ENCODE measurements at places on chromosomes 4 and X. TPM values are rescaled to one million over a fixed set of nuclear protein-coding genes. Genes with fewer than 3 reads are reported as not detected.

DNA sequence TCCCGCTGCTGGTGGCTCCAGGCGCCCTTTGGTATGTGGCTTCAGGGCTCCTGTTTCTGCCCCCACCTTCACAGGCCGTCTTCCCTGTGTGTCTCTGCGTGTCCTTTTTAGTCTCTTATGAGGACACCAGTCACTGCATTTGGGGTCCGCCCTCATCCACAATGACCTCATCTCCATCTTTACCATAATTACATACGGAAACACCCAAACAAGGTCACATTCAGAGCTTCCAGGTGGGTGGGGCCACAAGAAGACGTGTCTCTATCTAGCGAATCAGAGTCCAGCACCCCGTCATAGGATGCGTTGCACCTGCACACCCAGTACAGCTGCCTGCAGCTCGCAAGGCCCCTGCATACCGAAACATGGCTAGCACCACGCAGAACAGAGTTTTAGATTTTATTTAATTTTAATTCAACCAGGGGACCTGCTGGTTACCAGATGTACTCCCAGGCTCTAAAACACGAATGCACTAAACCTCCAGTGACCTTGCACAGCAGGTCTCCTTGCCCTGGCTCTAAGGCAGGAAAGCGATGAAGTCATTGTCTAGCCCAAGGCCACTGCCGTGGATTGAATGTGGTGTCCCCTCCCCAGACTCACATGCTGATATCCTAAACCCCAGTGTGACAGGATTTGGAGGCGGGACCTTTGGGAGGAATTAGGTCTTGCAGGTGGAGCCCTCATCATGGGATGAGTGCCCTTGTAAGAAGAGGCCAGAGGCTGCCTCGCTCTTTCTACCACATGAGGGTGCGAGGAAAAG lies 30.3 kb downstream of the ABLIM2 start:
- DNase-seq: no peak

- no peak for DNase-seq
These were observed 212.7 kb upstream of the C1QTNF7 start for GRCh38 chr4:15215109-15215508.

GRCh38 chrX:25034889-25035288 lies 19.1 kb upstream of the ARX start:
- DNase-seq: no peak

- DNase-seq: no peak
These were observed 773.1 kb upstream of the AGA start for GRCh38 chr4:178215309-178215708.

- DNase-seq: no peak
These were observed 43.4 kb downstream of the SLC9A7 start for GRCh38 chrX:46715530-46715929.

- no peak for DNase-seq
These were observed 112.2 kb upstream of the MAP3K15 start for GRCh38 chrX:19627533-19627932.

- DNase-seq: no peak
These were observed 307.6 kb upstream of the CTSO start for GRCh38 chr4:156261230-156261629.

DNA sequence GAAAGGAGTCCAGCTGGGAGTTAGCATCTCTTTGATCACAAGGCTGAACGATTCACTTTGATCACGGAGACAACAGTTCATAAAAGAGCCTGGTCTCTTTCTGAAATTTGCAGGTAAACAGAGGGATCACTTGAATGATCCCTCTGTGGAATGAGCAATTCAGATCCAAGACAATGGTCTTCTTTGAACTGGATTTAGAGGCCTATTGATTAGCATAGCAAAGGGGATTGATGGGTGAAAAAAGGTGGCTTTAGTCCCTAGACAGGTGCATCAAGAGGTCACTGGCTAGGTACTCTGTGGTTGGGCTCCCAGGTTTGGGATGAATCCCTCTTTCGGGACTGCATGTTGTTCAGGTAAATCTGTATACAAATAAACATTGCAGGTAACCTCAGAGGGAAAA lies 223.8 kb upstream of the TAPT1 start:
- no peak for DNase-seq

DNA sequence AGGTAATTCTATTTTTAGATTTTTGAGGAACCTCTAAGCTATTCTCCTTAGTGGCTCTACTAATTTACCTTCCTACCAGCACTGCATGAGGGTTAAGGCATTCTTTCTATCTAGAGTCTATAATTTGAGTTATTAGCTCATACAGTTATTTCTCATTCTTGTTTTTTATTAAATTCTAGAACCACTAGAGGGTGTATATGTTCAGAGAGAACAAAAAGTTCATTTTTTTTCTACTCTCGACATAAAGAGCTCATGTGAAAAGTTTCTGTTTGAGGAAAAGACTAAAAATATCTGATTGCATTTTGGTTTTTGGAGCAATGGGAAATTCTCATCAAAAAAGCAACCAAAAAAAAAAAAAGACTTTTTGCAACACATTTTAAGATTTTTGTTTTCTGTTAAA lies 57.0 kb upstream of the LRAT start:
- no peak for DNase-seq

EPGN gene
- total RNA-seq: 1.5 TPM

DNA sequence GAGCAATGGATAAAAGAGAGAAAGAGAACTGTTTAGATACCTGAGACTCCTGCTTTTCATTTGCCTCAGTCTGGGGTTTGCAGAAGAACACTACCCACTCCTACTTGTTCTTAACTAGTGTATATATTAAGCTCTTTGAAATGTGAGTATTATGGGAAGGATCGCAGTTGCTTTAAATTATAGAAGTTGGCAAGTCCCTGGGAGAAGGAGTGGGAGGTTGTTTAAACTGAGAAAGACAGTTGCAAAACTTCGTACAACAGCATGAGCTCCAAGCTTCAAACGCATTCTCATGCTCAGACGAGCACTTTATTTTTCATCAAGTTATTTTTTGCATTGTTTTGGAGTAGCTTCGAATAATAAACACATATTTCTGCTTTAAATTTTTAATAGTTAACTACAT lies 88.1 kb upstream of the C1QTNF7 start:
- DNase-seq: no peak

BBS7 gene
- 22.9 TPM for total RNA-seq

DNA sequence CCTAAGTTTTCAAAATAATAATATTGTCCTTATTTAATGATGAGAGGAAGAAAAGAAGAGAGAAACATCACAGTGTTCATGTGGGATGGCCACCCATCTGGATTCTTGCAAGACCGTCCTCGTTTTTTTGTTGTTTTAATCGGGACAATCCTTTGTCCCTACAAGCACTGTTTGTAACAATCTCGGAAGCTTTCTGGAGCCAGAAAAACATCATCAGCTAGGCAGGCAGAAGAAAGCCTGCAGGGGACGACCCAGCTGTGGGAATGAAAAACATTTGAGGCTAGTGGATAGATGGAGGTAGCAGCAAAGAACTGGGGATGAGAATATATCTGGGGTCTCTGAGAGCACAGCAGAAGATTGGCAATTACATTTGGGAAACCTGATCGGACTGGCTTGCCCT lies 105.6 kb downstream of the DKK2 start:
- DNase-seq: no peak

DNA sequence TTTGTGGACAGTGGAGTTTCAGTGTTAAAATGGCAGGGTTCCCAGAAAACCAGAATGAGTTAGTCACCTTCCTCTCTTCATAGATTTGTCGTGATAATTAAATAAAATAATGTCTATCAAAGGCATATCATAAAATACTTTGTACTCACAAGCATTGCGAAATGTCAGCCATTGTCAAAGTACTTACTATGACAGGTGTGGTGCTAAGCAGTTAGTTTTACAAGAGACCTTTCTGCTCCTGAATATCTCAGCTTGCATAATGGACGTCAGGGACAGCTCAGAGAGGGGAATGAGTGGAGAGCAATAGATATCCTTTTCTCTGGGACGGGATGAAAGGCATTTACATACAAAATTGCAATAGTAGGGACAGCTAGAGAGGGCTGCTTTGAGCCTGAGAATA lies 560.9 kb downstream of the KCNIP4 start:
- DNase-seq: no peak

ANXA10 gene
- total RNA-seq: 15.1 TPM

DKK2 gene
- total RNA-seq: not detected

DNA sequence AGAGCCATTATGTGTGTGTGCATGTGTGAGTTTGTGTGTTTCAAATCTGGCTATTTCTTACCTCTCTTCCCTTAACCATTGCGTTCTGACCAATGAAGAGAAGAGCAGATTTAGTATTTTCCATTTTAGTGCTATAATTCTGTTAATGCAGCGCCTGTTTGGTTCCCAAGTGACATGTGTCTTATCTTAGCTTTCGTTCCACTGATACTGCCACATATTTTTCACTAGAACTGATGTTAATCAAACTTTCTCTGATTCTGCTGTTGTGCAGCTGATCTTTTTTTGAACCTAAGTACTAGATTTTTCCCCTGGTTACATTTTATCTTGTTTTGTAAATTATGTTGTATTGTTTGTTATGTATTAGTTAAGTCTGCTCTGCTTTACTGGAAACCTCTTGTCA lies 152.9 kb upstream of the MID1 start:
- no peak for DNase-seq

DNA sequence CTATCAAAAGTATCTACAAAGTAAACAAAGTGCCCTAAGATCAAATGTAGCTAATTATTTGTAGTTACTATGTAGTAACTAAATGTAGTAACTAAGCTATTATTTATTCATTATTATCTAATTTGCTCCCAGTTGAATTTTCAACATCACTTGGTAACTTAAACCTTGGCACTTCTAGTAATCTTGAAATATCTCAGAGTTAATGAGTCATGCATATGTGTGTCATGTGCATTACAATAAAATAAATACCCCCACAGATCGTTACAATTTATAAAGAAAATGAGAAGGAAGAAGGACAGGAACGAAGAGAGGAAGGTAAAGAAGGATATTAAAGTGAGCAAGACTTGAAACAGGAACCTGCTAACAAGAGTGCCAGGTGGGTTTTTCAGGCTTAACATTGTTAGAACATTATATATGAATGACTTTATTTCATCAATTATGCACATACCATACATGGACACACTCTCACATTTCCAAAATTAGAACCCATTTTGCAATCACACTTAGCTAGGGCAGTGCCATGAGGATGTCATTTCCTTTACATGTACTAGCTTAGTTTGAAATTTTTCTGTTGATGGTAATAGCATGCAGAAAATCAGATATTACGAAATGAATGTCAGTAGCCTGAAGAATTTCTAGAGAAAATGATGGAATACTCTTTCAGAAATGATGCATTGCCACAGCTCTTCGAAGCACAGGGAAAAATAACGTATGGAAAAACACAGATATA lies 1670.4 kb upstream of the AGA start:
- DNase-seq: no peak

FAM9B gene
- total RNA-seq: not detected

GPR173 gene
- total RNA-seq: 3.4 TPM

SPIN2A gene
- total RNA-seq: 0.54 TPM

DNA sequence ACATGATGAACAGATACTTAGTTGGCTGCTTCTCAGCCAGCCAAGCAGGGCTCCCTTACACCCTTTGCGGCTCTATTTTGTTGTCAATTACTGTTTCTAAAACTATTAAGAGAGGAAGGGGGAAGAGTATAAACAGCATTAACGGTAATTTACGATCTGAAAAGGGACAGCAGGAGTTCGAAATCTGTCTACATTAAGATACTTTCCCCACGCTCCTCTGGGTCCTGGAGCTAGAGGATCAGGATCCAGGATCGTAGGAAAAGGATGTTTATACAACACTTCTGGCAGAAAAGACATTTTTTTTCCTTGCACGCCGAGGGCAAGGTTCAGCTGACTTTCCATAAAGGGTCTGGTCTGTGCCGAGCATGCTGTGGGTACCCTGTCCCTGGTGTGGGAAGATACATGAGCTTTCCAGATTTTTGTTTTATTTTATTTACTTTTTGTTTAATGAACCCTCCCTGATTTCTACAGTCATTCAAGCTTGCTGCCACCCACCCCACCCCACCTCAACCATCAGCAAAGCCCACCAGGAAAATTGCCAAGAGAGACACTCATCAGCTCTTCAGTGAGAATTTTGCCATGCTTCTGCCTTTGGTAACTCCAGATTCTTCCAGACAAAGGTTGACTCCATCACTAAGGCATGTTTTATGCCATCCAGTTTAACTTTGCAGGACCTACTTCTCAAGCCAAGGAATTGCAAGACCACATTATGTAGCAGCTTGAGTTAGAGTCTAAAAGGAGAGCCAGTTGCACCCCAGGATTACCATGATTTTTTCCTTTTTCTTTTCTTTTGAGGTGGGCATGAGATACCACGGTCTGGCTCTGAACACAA lies 188.1 kb downstream of the QDPR start:
- DNase-seq: no peak

DNA sequence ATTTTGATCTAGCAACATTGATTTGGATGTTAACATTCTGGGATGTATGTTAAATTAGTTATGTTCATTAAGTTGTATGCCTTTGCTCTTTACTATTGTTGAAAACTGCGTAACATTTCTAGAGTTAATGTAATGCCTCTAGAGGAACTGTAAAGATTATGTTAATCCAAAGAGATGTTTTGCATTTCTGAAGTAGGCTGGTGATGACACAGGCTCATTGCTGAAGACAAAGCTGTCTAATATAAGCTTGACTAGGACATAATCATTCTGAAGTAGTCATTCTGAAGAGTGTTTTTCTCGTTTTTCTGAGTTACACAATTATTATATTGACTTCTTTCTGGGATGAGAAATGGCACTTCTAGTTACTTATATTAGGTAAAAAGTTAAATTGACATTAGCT lies 72.9 kb downstream of the LRP2BP start:
- DNase-seq: no peak

GRCh38 chr4:41070516-41071281 lies 143.6 kb downstream of the APBB2 start:
- DNase-seq: no peak

DNA sequence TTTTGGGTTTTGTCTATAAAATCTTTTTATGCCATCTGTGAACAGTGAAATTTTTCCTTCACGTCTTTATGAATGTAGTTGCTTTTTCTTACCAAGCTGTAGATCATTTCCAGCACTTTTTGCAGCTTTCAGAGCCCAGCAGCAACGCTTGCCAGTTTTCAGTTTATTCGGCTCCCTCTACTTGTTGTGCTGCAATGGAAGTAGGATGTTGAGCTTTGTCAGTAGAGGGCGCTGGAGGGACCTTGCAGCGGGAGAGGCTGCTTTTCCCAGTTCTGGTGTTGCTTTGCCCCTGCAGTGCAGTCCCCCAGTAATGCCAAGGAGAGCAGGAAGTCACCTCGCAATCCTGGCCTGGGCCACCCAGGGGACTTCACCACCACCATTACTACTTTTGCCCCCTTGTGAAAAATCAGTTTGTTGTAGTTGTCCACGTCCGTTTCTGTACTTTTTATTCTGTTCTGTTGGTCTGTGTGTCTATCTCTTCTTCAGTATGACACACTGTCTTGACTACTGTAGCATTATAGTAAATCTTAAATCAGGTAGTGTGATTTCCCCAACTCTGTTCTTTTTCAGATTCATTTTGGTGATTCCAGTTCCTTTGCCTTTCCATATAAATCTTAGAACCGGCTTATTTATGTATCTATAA lies 21.8 kb downstream of the CMC4 start:
- DNase-seq: no peak

- no peak for DNase-seq
These were observed 93.3 kb downstream of the TMEM47 start for GRCh38 chrX:34563804-34564203.

DDX3X gene
- total RNA-seq: 253 TPM
